CD4-positive, alpha-beta T cell treated with Interleukin-12 subunit alpha and Interleukin-12 subunit beta, for 1 hour (primary cell): ENCODE measurements at places on chromosomes 6 and 20.

GRCh38 chr20:19566226-19566945, 191.7 kb upstream of the RIN2 start:
- DNase-seq, result no peak

GRCh38 chr6:52081237-52081636, 6.2 kb downstream of the PKHD1 start:
- no peak for DNase-seq

DNA sequence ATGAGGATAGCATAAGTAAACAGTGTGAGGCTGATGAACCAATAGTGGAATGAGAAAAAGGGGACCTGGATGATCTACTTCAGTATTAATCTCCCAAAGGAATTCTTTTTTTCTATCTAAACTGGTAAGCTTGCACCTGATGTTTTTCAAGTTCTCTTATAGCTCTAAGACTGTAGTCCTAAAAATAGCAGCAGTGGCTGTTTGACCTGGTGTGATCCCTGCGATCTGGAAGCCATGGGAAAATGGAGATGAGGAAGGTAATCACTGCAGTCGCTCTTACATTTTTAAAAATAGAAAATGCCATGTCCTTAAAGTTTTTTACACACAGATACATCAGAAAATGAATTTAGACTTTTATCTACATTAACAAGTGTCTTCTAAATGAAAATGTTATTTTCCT, 926.4 kb upstream of the SLC35B3 start:
- DNase-seq, result no peak

- DNase-seq, result no peak
Measured at GRCh38 chr6:53504512-53504911, 40.4 kb downstream of the GCLC start.

- DNase-seq, result no peak
Measured at GRCh38 chr6:140809694-140810101, 1323.0 kb upstream of the GJE1 start.

- DNase-seq, result no peak
Measured at GRCh38 chr6:140217283-140217682, 842.8 kb upstream of the CITED2 start.

GRCh38 chr6:256169-256568, 36.1 kb upstream of the DUSP22 start:
- no peak for DNase-seq

DNA sequence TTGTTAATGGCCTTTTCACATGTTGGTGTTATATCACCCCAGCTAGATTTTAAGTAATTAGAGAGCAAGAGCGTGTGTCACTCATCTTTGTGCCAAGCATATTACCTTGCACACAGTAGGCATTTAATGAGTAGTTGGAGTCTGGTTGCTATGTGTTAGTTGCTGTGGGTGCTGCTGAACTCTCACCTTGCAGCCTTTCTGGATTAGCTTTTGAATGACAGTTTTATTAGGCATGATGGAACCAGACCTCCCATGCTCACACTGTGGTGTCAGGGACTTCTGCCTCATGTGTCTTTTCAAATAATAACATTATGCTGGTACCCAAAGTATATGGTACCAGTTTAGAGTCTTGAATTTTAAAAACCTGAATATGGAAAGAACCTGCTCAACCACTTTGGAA, 55.9 kb downstream of the TRAF3IP2 start:
- no peak for DNase-seq

- DNase-seq, result peak; percentile 21
Measured at GRCh38 chr6:167053895-167054530, 54.8 kb downstream of the CEP43 start.

- no peak for DNase-seq
Measured at GRCh38 chr6:149331871-149332270, 14.4 kb downstream of the TAB2 start.
